ENCODE measurements at places on chromosomes 6 and 20. TPM values are rescaled to one million over a fixed set of nuclear protein-coding genes. Genes with fewer than 3 reads are reported as not detected.

DNA sequence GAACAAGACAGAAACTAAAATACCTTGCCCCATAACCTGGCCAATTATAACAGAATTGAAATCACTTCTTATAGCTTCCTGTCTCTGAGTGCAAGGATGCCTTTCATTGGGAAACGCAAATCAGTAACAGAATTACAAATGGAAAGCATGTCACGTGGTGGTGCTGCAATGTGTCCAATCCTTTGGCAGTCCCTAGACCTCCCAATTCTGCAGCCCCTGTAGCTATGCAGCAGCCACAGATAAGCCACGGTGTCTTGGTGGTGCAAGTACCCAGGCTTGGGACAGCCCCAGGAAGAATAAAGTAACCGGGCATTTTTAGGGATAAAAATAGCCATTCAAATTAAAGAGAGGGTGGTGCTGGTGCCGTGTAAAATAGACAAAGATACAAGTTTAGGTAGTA, 134.6 kb upstream of the CCN2 start:
- DNase-seq: peak; percentile 48

DNA sequence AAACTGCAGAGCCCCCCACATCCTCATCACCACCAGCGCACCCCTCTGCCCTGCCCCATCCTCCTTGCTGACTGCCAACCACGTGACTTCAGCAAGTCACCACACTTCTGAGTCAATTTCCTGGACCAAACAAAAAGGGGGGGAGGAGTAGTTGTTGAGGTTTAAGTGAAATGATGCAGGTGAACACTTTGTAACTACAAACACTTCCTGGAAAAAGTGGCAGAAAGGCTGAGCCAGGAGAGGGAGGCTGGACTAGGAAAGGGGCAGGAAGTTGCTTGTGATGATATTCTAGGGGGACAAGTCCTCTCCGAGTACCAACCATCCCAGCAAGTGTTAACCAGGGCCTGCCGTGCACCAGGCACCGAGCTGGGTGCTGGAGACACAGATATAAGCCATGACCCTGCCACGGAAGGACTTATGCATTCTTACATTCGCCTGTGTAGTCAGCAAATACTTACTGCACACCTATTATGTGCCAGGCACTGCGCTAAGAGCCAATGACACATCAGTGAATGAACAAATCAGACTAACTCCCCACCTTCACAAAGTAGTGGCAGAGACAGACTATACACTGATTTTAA, 67.3 kb downstream of the PREX1 start:
- DNase-seq: no peak

C6orf52 gene
- 0.69 TPM for total RNA-seq

DNA sequence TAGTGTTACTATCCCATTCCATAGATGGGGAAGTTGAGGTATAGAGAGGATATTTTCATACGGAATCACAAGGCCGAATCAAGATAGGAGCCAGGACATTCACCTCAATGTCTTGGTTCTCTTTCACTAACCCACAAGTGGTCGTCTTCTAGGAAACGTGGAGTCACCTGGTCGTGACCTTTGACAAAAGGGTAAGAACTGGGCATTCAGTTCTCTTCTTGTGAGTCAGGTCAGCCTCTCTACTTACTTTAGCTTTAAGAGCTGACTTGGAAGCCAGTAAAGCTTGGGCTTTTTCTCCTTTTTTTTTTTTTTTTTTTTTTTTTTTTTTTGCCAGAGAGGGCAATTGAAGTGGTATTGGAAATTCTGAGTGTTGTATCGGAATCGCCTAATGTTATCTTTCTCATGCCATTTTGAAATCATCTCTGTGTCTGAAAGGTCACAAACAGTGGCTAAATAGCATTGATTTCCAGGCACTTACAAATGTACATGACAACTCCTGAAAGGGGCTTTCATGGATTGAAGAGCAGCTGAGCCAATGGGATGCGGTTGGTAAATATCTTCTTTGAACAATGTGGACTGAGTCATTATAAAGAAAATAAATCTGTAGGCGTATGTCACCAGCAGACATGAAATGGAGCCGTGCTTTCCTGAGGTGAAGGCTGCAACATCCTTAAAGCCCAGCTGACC, 356.9 kb downstream of the KIF16B start:
- no peak for DNase-seq

- no peak for DNase-seq
Measured at GRCh38 chr20:3133155-3133554, 26.5 kb downstream of the FASTKD5 start.

SLC17A5 gene
- 9.0 TPM for total RNA-seq

DNA sequence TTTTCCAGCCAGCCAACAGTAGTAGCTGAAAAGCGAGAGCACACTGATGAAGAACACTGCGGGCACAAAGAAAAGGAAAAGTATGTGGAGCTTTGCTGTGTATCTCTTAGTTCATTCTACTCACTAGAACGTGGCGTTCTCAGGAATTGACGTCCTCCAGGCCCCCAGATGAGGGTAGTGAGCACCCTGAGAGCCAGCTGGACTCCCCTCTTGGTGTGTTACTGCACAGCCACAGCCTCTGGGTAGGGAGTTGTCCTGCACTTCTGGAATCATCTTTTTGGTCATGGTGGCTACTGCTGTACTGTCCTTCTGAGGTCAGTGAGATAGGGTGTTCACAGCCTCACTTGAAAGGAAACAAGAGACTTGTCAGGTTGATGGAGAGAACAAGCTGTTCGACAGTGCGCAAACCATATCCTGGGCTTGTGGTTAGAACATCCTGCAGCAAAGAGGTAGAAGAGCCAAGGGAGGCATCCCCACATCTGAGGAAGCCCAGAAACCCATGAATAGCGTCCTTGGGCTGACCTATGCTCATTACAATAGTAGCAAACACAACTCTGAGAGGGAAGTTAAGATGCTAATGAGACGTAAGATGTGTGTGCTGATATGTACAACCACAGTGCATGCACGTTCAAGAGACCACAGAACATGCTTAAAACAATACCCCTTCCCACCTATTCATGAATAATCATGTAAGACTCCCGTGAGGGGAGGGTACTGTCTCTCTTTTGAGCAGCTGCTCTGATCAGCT, 14.6 kb upstream of the HLA-F start:
- no peak for DNase-seq

COQ3 gene
- 15.9 TPM for total RNA-seq

DNA sequence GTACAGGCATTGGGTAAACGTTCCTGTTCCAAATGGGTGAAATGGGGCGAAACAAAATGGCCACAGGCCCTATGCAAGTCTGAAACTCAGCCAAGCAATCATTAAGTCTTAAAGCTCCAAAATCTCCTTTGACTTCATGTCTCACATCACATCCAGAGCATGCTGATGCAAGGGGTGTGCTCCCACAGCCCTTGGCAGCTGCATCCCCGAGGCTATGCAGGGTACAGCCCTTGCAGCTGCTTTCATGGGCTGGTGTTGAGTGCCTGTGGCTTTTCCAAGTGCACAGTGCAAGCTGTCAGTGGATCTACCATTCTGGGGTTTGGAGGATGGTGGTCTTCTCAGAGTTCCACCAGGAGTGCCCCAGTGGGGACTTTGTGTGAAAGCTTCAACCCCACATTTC, 270.0 kb upstream of the CDYL start:
- DNase-seq: no peak

- DNase-seq: no peak
Measured at GRCh38 chr6:11230158-11231107, 2.0 kb downstream of the NEDD9 start.

GGTLC1 gene
- not detected for total RNA-seq

- DNase-seq: no peak
Measured at GRCh38 chr6:56767892-56768531, 125.3 kb upstream of the DST start.

GRCh38 chr6:67881706-67882065, 753.4 kb upstream of the ADGRB3 start:
- DNase-seq: no peak

FHL5 gene
- not detected for total RNA-seq

GRCh38 chr20:1206366-1207148, 3.3 kb downstream of the C20orf202 start:
- DNase-seq: no peak

DNA sequence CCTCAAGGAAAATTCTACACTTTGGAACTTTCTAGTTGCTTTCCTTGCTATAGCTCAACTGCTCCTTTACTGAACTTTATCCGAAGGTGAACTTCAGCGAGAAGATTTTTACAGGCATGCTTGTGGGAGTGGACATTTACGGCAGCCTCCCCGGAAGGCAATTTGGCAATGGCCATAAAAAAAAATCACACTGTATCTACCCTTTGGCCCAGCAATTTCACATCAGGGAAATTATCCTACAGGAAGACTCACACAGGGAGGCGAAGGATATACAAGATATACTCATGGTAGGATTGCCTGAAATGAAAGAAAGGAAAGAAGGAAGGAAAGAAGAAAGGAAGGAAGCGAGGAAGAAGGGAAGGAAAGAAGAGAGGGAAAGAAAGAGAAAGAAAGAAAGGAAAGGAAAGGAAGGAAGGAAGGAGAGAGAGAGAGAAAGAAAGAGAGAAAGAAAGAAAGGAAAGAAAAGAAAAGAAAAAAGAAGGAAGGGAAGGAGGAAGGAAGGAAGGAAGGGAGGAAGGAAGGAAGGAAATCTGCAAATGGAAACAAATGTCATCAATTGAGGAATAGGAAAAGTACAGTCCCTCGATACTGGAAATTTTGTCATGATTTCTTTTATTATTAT, 25.7 kb downstream of the OVOL2 start:
- no peak for DNase-seq

SLPI gene
- total RNA-seq: not detected

- no peak for DNase-seq
Measured at GRCh38 chr6:68114463-68115047, 520.5 kb upstream of the ADGRB3 start.

BPI gene
- total RNA-seq: not detected

DNA sequence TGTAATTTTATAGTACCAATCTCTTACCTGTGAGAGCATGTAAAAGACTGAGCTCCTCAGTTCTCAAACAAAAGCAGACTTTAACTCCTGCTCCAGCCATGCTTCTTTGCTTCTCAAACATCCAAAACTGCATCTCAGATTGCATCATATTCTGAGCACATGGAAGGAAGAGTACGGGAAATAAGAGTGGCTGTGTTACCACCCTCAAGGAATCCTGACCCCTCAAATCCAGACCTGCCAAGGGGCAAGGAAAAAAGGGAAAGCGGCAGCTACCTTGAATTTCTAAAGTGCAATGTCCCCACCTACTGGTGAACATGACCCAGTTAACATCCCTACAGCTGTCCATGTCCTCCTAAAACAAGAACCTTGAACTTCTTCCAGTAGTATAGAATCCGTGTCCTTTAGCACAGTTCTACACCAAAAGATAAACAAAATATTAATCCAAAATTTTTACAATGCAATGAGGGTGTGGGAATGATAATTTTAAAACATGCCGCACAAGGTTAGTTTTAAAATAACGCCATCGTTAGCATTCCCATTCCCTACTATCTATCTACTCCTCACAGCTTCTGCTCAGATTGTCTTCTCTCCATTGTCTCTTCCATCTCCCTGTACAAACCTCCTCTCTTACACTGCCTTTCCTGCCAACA, 34.1 kb upstream of the HLA-DQB1 start:
- DNase-seq: peak; percentile 69

Measured in A673 (cell line).